ENCODE measurements at places on chromosomes 2 and 18. TPM values are rescaled to one million over a fixed set of nuclear protein-coding genes. Genes with fewer than 3 reads are reported as not detected.

AKAIN1 gene
- not detected for total RNA-seq

- no peak for DNase-seq
Observed at GRCh38 chr18:70188113-70188512, 17.4 kb downstream of the RTTN start.

NYAP2 gene
- 0.19 TPM for total RNA-seq

DNA sequence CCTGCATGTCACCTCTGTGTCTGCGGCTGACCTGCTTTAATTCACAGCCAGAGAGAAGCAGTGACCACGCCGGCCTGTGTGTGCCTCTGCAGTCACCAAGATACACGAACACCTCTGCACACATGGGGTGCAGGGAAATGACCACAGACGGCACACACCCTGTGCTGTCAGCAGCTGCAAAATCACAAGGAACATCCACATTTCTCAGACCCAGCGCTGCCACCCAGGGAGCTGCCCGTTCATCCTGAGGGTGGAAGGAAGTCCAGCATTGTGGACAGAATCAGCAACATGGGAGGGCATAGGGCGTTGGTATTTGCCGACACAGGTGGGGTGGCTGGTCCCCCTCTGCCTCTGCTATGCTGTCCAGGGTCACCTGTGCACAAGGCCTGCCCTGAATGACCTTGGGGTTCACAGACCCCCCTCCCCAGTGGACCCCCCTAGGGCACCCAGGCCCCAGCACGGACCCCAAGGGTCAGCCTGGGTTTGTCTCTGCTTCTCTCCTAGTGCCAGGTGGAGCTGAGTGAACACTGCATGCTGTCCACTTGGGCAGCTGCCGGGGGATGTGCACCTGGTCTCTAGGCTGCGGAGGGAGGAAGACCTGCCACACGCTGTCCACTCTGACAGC, 107.4 kb downstream of the PXDN start:
- DNase-seq, result no peak

DNA sequence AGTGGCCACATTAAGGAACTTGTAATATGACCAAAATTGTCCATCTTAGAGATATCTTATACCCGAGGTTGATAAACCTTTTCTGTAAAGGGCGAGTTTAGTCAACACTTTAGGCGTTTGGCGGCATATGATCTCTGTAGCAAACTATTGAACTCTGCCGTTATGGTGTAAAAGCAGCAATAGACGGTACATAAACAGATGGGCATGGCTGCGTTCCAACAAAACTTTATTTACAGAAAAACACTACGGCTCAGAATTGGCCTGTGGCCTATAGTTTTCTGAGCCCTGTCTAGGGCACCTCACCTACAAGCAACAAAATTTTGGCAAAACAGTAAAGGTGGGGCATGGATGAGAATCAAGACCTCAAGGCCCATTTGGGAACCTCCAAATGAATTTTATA, 121.9 kb upstream of the HAAO start:
- no peak for DNase-seq

FTCDNL1 gene
- 0.45 TPM for total RNA-seq

DNA sequence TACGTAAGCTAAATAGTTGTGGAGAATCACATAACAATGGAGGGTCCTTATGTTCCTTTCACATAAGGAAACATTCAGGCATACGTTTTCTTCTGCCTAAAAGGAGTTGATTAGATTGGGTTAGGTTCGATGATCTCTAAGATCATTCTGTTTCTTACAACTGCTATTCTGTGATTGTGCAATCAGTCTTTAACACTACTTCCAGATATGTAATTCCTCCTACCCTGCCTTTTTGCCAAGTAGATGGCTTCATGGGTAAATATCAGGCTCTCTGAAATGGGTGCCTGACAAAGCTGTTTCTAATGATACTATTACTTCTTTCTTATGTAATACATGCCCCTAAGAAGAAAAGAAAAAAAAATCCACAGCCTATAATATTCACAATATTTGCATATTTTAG, 321.5 kb downstream of the XIRP2 start:
- DNase-seq, result peak; percentile 8

ZEB2 gene
- 84.9 TPM for total RNA-seq

GRCh38 chr18:63161761-63162195, 157.8 kb downstream of the BCL2 start:
- DNase-seq, result peak; percentile 93

DNA sequence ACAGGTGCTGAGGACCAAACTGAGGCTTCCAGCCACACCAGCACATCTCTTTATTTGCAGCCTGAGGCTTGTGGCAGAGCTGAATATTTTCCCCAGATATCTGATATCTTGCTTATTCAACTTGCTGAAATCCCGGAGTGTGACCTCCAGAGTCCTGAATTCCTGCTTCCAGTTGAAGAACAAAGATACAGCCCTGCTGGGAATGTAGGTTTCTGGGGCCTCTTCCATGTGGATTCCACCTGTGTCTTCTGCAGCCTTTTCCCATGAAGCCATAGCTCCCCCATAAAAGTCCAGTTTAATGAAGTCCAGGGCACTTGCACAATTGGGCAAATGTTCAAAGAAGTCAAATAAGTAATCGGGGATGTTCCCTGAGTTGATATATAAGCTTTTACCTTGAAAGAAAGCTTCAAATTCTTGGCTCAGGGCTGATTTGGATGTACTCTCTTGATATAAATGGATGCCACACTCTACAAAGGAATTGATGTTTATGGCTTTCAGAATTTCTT, 14.9 kb downstream of the NLRC4 start:
- DNase-seq, result no peak

RAB11FIP5 gene
- total RNA-seq, result 56.0 TPM

RFTN2 gene
- total RNA-seq, result 8.1 TPM

DNA sequence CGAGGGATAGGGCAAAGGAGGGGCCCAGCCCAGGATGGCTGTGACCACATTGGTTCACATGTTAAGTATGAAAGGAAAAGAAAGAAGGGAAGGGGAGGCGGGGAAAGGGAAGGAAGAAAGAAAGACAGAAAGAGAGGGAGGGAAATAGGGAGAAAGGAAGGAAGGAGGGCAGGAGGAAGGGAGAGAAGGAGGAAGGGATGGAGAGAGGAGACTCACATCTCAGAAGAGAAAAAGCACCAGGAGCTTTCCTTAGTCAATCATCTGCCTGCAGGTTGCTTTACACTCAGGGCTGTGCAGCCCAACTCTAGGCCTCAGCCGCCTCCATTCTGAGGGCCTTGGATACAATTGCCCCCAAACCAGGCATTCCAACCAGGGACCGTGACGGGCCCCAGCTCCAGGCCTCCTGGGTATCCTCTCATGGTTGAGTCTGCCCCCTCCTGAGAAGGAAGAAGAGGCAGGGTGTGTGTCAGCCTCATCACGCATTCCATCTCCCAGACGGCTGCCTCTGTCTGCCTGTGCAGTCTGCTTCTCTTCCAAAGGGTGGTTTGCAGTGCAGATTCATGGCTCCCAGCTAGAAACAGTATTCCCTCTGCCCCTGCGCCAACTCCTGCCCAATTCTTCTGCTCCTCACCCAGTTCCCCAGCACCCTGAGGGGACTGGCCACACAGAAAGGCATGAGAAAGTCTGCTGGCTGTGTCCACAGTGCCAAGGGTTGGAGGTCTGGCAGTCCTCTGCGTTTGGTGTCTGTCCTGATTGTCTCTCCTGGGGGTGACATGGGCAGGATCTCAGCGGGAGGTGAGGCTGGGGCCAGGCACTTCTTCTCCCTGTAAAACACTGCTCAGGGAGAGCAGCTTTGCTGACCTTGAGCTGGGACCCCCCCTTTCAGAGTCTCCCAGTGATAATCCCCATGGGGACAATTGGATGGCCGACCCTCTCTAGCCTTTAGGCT, 163.3 kb downstream of the SMAD7 start:
- no peak for DNase-seq

RAMP1 gene
- total RNA-seq, result 9.1 TPM

GRCh38 chr2:25867396-25868003, 10.8 kb downstream of the ASXL2 start:
- DNase-seq, result no peak

TEKT4 gene
- total RNA-seq, result not detected

DNA sequence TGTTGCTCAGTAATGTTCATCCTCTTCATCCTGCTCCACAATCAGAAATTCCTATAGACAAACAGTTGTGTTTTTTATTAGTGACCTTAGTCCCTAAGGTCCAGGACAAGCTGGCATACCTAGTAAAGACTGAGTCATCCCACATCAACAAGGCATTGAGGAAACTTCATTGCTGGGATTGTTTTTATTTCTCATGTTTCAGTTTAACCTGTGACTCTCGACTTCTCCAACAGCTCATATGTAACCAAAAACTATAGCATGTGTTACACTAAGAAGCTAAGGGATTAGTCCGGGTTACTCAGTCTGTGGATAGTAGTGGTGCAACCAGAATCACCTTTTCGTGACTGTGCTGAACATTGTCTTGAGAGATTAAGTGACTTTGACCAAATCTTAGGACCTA, 292.1 kb downstream of the RDH14 start:
- no peak for DNase-seq

HOXD3 gene
- not detected for total RNA-seq

FRZB gene
- total RNA-seq, result 0.67 TPM

MRPL53 gene
- 48.0 TPM for total RNA-seq

- DNase-seq, result no peak
Observed at GRCh38 chr2:15744820-15745219, 153.2 kb downstream of the DDX1 start.

Data from astrocyte (in vitro differentiated cells and primary cell).